ENCODE measurements at places on chromosomes 12 and 14. TPM values are rescaled to one million over a fixed set of nuclear protein-coding genes. Genes with fewer than 3 reads are reported as not detected.
A peak's percentile ranks its signal among the peaks of the same experiment; 100 is the strongest.

- peak; percentile 18 for DNase-seq
Observed at GRCh38 chr12:94644141-94644979, 6.0 kb downstream of the TMCC3 start.

GRCh38 chr12:13220838-13221237 is 24.3 kb downstream of the EMP1 start:
- no peak for DNase-seq

DNA sequence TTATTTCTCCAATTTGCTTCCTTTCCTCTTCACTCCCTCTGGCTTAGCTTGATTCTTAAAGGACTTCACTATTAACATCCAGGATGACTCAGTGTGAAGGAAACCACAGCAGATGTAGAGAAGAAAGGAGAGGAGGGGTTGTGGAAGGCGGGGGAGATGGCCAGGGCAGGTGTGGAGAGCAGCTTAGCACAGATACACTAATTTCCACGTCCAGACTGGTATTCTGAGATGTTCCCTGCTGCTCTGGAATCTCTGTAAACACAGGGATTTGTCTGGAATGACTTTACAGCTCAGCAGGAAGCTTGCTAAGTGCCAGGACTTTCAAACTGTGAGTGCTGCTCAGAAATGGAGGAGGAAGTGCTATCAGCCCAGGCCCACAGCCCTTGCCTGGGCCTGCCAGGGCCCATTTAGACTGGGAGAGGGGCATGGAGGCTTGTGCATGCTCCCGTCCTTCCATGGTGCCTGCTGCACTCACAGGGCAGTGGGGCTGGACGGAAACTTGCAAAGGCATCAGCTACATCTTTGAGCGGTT is 202.5 kb upstream of the DDHD1 start:
- DNase-seq, result no peak

DNA sequence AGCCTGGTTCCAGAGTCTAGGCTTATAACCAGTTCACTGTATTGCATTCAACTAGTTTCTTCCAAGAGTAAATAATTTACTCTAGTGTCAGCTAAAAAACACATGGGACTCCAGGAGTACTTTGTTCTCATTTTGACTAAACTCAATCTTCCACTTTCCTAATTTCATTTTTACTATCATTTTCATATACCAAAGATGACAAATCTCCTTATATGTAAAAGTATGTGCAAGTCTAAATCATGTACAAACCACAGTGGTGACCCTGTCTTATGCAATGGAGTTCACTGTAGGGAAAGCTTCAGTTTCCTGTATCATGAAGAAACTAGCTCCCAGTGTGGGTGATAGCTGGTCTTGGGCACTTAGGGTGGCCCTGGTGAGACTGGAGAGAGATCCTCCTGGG is 151.6 kb downstream of the HELB start:
- DNase-seq, result peak; percentile 13

- no peak for DNase-seq
Observed at GRCh38 chr12:124379938-124380754, 85.3 kb downstream of the RFLNA start.

CLEC4C gene
- not detected for total RNA-seq

SDSL gene
- not detected for total RNA-seq

All from activated naive CD4-positive, alpha-beta T cell treated with anti-CD3 and anti-CD28 coated beads for 36 hours (primary cell).